ENCODE measurements at places on chromosomes 7 and 10.

DNA sequence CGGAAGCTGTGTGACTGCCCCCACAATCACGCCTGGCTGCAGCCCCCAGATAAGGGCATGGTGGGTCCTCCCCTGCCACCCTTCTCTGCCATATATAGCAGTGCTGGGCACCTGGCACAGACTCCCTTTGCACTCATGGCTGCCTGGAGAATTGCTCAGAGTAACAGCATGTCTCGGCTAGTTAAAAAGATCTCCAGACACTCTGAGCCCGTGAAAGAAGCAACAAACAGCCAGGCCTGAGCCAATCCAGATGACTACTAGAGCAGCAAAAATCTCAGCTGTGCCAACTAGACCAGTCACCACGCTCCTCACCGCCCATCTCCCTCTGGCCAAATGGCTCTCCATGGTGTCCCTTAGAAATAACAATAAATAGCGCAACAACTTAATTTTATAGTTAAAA lies 71.3 kb downstream of the PARD3 start:
- no peak for DNase-seq

DNA sequence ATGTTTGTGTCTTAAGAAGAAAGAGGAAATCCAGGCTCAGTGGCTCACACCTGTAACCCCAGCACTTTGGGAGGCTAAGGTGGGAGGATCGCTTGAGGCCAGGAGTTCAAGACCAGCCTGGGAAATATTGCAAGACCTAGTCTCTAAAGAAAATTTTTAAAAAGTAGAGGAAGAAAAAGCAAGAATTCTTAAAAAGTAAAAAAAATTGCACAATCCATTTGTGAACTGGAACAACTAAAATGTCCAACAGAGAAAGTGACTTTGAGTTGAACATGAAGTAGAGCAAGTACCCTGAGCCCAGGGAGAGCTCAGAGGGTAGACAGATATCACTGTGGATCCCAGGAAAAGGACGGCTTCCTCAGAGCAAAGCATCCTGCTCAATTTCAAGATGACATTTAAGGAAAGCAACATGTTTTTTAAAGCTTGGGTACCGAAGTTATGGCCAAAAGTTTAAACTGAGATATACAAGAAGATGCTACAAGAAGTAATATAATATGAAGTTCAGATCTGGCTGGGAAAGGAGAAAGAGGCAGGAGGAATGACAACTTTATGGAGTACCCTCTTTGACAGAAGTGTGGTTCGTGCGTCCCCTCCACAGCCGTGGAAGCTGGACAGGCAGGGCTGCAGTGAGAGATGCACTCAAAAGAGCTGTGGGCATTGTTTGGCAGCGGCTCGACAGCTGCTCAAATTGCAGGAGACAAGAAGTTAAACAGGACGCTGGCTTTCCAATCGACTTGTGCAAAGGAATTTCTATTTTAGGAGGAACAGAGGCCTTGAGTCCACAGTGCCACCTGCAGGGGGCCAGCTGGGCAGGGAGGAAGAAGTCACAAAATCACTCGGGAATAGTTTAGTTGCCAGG lies 201.3 kb downstream of the JCAD start:
- DNase-seq = no peak

DNA sequence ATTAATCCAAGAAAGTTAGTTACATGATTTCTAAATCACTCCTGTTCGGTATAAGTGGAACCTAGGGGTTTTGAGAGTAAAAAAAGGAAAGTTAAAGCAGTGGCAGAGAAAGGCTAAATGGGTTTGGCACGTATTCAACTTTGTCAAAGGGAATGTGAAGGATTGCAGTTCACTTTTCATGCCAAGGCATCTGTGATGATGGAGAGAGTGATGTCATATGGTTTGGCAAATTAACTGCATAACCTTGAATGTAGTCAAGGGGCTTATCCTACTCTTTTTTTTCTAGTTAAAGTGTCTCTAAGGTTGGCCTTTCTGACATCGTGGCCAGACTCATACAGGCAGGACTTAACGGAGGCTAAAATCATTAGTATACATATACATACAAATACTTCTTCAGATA lies 277.8 kb downstream of the EXOC4 start:
- no peak for DNase-seq

GRCh38 chr10:71975871-71976725 lies 11.9 kb downstream of the CHST3 start:
- no peak for DNase-seq

DNA sequence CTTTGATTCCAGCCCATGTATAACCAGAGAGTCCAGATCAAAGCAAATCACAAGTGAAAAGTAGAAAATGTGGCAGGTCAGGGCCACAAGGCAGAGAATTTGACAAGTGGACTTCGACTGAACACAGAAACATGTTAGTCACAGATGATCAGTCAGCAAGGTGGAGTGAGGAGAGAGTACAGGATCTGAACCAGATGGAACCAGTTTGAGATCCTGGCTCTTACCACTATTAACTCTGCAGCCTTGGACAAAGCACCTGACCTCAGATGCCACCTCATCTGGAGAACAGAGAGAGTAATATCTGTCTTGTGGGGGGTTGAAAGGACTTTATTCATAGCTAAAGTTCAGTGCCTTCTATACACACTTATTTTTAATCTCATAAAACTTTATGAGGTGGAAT lies 4.4 kb downstream of the MRLN start:
- DNase-seq = no peak
